ENCODE measurements at places on chromosomes 12 and 14.
A peak's percentile ranks its signal among the peaks of the same experiment; 100 is the strongest.

- DNase-seq = no peak
These were observed 233.5 kb downstream of the EFCAB11 start for GRCh38 chr14:89720741-89721729.

GRCh38 chr12:50647479-50647878 is 116.4 kb upstream of the ATF1 start:
- no peak for DNase-seq

- DNase-seq = no peak
These were observed 561.9 kb downstream of the CCER1 start for GRCh38 chr12:90393089-90393488.

- no peak for DNase-seq
These were observed 29.5 kb downstream of the CCDC198 start for GRCh38 chr14:57464008-57464730.

- no peak for DNase-seq
These were observed 254.4 kb upstream of the BTG1 start for GRCh38 chr12:92400006-92400405.

GRCh38 chr14:45491914-45492313 is 238.9 kb upstream of the MIS18BP1 start:
- no peak for DNase-seq

DNA sequence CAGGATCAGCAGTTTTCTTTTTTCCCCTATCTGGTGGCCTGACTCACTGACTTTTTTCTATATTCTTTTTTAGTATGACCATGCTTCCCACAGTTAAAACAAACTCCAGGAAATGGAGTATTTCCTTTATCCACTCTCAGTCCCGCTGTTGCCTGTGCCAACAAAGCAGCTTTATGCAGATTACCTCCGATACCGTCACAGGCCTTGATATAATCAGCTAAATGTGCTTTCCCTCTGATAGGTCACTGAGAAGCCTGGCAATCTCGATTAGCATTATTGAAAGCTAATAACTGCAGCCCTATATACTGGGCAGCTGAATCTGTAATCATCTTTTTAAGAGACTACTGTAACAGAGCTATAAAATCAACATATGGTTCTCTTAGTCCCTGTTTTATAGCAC is 243.6 kb downstream of the KIF21A start:
- peak; percentile 1 for DNase-seq

GRCh38 chr12:26027401-26027800 is 68.9 kb downstream of the RASSF8 start:
- no peak for DNase-seq

GRCh38 chr12:121949648-121950397 is 31.4 kb downstream of the CFAP251 start:
- no peak for DNase-seq

All from right kidney (tissue), 9 donors.